ENCODE measurements at places on chromosomes 6 and 20.

- DNase-seq: peak; percentile 79
Measured at GRCh38 chr6:44096612-44097011, 30.6 kb downstream of the MRPL14 start.

DNA sequence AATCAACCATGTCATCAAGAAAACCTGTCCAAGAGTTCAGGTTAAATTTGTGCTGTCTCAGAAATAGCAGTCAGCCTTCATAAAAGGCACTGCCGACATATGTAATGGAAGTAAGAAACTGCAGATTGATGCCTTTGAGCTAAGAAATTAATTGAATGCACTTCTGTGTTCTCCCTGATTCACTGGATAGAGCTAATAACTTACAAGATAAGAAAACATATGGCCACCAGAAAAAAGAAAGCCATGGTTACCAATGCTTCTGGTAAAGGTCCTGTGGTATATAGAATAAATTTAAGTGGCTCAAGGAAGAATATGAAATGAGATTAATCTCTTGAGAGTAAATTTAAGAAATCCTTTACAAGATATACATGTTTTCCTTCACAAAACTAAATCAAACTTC, 242.5 kb upstream of the UFL1 start:
- no peak for DNase-seq

GRCh38 chr20:53708129-53708968, 114.7 kb upstream of the ZNF217 start:
- DNase-seq: peak; percentile 65

DNA sequence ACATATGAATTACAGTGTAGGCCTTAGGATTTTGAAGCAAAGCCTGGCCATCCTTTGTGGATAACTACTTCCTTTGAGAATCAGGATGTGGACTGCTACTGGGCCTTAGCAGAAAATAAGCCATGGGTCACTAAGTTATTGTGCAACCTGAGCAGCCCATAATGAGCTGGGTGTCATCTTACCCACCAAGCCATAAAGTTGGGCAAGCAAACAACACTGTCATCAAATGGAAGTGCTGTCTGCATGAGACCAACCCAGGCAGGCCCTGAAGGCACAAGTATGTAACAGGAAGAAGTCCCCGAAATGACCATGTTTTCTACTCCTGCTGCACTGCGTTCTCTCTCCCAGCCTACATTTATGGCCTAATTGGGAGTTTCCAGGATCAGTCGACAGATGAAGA, 205.6 kb upstream of the GGTLC1 start:
- DNase-seq: no peak

GRCh38 chr20:17852323-17852722, 116.3 kb downstream of the SNX5 start:
- DNase-seq: no peak

DNA sequence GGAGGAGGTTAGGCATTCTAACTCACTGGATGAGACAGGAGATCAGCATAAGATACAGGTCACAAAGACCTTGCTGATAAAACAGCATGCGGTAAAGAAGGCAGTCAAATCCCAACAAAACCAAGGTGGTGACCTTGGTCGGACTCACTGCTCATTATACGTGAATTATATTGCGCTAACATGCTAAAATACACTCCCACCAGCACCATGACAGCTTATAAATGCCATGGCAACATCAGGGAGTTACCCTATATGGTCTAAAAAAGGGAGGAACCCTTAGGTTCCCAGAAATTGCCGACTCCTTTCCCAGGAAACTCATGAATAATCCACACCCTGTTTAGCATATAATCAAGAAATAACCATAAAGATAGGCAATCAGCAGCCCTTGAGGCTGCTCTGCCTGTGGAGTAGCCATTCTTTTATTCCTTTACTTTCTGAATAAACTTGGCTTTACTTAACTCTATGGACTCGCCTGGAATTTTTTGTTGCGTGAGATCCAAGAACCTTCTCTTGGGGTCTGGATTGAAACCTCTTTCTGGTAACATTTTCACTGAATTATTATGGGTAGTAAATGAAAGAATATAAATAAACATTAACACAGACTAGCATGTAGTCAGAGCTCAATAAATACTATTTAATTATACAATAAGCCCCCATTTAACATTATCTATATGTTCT, 3.0 kb upstream of the LAMA4 start:
- DNase-seq: no peak

DNA sequence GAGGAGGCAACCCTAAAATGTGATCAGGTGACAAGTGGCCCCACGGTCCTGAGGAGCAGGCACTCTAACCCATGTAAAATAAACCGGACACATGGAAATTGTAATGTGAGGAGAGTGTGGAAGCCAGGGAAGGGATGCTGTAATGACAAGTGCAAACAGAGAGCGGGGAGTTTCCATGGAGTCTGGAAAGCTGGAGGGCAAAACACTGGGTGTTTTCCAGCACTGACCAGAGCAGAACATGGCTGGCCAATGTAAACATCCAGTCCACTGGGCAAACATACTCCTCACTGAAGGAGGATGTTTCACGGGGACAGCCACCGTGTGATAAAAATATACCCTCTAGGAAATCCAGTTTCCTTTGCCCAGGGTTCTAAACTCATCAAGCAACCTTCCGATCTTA, 219.0 kb upstream of the JARID2 start:
- no peak for DNase-seq

DNA sequence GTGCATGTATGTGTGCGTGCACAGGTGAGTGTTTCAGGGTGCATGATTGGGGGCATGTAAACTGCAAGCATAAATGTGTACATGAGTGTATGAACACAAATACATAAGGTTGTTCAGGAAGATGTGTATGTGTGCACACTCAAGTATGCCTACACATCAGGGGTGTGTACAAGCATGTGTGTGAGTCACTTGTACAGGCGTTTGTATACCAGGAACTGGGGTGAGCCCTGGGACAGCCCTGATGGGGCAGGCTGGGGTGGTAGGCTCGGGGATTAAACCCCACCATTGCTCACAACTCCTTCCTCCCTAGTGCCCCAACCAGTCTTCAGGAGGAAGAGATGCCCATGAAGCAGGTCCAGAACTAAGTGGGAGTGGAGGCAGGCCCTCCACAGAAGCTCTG, 4.3 kb downstream of the CRIP3 start:
- no peak for DNase-seq

DNA sequence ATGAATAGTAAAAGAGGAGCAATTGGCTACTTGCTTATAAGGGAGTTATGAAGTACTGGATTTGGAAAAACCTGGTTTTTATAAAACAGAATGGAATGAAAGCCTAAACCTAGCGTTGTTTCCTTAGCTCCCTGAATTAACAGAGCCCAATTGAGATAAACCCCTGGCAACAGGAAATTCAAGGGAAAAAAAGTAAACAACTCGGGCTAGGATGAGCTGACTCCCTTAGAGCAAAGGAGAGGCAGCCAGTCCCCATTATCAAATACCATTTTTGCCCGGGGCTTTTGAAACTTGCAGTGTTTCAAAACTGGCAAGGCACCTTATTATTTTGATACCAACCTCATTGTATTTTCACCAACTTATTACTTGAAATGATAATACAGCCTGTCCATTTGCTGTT, 587.5 kb downstream of the CD109 start:
- DNase-seq: no peak

DNA sequence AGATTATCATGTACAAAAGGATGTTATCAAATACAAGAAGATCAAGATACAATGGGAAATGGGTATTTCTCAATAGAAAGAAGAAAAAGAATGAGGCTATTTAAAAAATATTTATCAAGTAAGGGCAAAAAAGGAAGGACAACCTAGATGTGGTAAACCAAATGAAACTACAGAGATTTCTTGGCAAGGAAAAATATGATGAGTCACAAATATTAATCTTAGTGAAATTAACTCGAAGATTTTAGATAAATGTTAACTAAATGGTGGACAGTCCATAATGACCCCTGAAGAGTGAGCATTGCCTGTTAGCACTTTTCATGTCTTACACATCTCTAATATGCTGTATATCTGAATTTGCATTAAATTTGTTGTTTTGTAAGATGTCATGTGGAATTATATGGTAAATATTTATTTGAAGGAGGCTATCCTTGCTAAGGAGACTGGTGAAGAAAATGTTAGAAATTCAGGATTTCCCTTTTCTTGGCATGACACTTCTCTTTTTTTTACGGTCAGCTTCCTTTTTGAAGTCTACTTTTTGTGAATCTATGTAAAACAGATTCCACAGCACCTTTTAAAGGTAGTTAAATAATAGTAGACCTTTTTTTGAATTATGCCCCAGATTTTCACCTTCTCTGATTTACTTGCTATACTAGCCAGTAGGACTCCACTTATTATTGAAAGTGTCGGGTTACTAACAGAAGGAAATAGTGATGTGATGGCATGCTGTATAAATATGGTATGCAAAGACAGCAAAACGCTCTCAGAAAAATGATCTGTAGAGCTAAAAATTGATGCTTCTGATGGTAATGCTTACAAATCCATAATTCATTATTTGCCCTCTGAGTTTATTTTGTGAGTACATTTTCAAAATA, 120.5 kb downstream of the HIVEP1 start:
- DNase-seq: no peak

DNA sequence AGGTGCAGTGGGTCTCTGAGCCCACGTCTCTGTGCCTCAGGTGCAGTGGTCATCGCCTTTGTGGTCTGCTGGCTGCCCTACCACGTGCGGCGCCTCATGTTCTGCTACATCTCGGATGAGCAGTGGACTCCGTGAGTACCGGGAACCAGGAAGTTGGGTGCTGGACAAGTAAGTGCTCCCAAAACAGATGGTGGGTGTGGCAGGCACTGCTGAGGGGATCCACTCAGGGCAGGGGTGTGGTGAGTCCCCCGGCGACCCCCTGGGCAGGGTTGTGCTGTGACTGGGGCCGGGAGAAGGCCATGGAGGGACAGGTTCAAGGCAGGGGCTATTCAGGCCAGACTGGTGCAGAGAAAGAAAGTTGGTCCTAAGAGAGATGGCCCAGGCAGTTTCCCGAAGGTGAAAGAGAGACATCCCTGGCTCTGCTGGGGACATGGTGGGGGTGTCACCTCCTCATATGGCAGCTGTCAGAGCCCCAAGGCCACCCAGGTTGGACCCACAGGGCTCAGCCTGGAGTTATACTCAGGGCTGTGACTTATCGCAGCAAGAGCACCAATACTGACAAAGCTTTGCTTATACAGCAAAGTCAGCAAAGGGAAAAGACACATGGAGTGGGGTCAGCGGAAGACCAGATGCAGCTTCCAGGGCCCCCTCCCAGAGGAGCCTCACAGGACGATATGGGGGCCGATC, 37.9 kb upstream of the MRGBP start:
- no peak for DNase-seq

DNA sequence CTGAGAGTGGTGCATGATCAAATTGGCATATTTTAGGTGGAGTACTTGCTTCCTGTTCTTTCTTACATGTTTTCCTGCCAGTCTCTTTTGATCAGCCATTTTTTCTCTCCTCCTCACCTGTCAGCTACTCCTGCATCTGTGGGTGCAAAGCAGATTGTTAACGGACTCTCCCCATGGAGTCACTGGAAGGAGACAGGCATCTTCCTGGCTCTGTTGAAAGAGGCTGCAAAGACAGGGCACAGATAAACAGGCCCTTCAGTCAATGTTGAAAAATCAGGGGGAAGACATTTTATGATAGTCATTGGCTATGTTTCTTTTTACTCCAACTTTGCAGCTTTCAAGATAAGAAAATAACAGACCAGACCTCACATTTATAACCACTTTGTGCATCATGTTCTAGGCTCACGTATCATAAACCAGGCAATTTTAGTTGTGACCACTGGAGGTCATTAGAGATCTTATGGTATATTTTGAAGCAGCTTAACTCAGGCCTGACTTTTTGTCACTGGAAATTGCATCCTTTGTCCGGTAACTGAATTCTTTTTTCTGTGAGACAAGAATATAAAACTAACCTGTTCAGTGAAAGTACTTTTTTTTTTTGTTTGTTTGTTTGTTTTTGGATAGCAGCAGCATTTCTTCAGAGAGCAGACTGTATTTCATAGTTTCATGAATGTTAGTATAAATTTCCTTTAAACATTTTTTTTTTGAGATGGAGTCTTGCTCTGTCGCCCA, 20.1 kb downstream of the ECT2L start:
- no peak for DNase-seq

DNA sequence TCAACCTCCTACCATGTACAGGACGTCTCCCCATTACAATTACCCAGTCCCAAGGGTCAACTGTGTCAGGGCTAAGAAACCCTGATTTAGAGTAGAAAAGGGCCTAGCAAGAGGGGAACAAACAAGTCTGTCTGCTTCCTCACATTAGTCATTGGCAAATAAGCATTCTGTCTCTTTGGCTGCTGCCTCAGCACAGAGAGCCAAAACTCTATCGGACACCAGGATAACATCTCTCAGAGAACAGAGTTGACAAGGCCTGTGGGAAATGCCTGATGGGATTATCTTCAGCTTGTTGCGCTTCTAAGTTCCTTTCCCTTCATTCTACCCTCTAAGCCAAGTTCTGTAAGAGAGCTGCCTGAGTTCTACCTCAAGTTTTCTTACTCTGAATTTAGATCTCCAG, 19.0 kb upstream of the VSX1 start:
- DNase-seq: no peak

- DNase-seq: no peak
Measured at GRCh38 chr6:110239526-110240274, 59.5 kb downstream of the CDC40 start.

GRCh38 chr6:71645299-71645698, 241.1 kb upstream of the RIMS1 start:
- DNase-seq: no peak

DNA sequence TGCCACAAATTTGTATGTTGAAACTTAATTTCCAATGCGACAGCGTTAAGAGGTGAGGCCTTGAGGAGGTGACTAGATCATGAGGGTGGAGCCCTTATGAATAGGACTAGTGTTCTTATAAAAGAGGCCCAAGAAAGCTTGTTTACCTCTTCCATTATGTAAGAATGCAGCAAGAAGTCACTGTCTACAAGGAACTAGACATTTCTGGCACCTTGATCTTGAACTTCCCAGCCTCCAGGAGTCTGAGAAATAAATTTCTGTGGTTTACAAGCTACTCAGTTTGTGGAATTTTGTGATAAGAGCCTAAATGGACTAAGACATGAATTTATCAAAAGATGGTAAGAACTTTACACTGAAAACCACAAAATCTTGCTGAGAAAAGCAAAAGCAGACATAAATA, 173.6 kb upstream of the SGK1 start:
- no peak for DNase-seq

DNA sequence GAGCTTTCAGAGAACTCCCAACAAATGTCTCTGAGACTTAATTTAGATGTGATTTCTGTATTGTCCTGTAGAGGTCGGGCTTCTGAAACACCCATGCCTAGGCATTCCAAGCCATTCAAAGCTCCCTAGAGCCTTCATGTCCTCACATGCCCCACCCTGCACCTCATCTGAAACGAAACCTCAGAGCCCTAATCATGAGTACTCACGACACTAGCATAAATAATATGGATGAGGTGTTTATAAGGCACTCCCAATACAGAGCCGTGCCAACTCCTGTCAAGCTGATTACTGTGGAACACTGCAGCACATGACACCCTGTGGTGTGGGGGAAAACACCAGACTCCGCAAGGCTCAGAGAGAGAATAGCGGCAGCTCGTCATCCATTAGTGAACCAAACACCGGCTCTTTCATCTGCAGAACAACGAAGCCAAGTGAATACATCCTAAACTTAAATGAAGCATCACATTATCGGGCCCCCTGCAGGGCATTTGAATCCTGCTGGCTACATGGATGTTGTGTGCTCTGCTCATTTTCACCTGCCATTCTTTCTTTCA, 83.8 kb downstream of the FNDC1 start:
- DNase-seq: peak; percentile 9

Measured in stimulated activated CD4-positive, alpha-beta T cell treated with anti-CD3 and anti-CD28 coated beads, Interleukin-15, amount 100 ng/mL, for 24 hours (primary cell).